Pons (tissue), 1 donor: ENCODE measurements at places on chromosomes 5 and 9.

GRCh38 chr9:126236273-126236672, 90.4 kb upstream of the MVB12B start:
- no peak for DNase-seq

DNA sequence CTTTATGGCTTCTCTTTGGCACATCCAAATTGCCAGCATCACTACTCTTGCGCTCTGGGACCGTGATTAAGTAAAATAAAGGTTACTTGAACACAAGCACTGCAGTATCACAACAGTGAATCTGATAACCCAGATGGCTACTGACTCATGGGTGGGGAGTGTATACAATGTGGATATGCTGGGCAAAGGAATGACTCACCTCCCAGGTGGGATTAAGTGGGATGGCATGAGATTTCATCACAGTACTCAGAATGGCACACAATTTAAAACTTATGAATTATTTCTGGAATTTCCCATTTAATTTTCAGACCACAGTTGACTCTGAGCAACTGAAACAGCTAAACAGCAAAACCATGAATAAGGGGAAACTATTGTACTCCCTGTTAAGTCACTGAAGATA, 4.3 kb downstream of the GFM2 start:
- no peak for DNase-seq

DNA sequence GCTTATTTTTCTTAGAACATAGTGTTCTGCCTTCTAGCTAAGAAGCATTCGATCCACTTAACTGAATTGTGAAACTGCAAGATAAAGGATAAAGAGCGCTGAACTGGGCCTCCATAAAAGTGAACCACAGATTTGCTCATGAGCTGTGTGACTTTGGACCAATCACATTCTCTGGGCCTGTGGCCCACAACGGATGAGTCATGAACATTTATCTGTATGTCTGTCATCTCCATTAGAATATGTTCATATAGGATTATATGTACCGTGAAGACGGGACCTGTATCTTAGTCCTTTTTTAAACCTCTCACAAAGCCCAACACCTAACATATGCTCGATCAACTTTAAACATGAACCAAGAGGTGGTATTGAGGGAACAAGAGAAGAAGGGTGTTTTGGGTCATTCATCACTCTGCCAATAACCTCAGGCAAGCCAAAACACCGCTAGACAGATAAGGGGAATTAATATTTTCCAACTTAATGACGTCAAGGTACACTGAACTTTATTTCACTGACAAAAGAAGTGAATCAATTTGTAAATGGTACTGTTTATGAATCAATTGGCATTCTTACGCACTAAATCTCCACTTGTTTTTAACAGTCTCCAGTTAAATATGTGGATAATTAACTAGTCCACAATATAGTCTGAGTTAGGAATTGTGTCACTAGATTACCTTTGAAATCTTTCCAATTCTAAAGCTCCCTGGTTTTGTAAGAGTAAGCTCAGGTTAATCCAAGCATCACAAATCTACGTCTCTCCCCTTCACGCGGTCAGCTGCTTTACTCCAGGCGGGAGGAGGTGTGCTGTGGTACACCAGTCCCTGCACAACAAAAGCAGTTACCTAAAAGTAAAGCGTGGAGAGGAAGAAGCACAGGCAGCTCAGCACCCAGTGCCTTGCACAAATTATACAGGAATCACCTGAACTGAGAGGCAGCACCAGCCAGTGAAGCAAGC, 1.6 kb downstream of the TMEM245 start:
- DNase-seq = no peak

DNA sequence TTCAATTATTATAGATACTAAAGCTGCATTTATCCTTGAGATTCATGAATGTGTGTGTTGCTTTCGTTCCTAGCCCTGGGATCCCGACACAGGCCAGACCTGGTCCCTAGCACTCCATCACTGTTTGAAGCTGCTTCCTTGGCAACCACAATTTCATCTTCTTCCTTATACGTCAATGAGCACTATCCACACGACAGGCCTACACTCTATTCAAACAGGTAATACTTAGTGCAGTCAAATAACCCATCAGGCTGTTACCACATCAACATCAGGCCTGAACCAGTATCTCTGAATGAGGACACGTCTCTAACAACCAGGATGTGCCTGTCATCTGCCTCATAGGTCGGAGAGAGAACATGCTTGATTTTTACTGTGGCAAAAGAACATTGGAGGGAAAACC, 73.3 kb downstream of the PRKACG start:
- DNase-seq = no peak

GRCh38 chr9:114120192-114121014, 21.3 kb upstream of the KIF12 start:
- DNase-seq = no peak

DNA sequence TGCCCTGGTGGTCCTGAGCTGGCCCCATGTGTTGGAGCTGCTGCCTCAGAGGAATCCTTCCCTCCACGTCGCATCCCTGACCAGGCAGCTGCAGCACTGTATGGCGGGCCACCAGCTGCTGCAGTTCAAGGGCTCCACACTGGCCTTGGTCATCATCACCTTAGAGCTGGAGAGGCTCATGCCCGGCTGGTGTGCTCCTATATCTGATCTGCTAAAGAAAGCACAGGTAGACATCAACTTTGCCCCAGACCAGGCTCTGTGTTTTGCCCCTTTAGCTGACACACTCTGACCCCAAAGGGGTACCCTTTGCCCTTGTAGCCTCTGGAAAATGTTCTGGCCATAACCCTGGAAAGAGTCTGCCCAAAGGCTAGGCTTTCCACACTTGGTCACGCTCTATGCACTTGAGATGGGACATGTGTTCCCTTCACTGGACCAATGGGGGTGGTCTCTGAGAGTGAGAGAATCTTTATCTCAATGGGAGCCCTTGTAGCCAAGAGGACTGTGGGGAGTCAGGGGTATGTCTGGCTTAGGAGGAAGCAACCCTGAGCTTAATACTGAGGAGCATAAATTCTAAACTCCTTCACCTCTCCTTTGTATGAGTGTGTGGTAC, 4.8 kb downstream of the CCNI2 start:
- DNase-seq = no peak

DNA sequence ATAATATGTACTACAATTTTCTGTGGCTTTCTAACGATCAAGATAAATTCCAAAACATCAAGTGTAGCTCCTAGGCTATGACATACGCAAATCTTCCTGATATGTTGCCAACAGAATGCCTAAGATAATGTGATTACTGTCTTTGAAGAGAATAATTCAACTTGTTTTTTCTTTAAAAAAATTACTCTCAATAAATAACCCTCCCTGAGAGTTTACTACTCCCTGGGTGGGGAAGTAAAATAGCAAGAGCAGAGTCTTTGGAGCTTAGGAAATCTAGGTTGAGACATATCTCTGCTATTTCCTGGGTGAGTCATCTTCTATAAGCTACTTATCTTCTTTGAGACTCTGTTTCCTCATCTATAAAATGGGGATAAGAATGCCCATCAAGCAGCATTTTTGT, 201.2 kb downstream of the ACTL7B start:
- no peak for DNase-seq

DNA sequence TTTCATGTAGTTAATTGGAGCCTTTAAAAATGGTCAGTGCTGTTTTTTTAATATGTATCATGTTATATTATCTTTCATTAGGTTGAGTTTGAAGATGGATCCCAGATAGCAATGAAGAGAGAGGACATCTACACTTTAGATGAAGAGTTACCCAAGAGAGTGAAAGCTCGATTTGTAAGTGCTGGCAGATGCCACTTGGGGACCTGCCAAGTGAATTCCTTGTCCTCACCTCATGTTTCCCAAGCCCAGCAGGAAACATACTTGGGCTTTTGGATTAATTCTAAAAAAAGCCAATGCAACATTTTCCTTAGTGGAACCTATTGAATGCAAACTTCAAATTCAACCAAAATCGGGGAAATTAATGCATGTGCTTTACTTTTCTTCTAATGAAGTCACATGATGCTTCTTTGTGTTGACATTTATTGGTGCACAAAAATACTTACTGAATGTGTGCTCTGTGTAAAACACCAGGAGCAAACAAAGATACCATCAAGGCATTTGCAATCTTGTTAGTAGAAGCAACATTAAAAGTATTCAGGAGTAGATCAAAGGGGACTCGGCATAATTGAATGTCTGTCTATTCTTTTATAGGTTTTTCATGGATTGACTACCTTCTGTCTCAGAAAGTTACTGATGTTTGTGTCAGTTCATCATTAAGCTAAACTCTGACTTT, 412.1 kb downstream of the KDM4C start:
- peak; percentile 31 for DNase-seq

- no peak for DNase-seq
Measured at GRCh38 chr5:143033535-143034250, 263.5 kb downstream of the ARHGAP26 start.
